ENCODE measurements at places on chromosomes 11 and 22.
A peak's percentile ranks its signal among the peaks of the same experiment; 100 is the strongest.

DNA sequence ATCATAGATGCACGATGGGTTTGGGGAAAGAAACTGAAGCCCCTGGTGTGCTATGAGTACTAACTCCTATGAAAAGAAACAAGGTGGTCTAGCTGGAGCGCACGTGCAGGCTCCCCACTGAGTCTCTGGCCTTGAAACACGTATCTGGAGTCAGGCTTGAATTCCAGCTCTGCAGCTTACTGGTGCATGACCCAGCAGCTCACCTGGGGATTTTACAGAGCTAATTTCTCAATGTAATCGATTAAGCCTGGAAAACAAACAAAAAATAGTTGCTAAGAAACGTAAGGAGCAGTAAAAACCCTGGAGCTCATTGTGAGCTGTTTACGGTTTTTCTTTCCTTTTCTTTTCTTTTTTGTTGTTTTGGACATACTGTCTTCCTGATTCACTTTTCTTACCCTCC lies 12.3 kb downstream of the KCNJ1 start:
- DNase-seq, result no peak

DNA sequence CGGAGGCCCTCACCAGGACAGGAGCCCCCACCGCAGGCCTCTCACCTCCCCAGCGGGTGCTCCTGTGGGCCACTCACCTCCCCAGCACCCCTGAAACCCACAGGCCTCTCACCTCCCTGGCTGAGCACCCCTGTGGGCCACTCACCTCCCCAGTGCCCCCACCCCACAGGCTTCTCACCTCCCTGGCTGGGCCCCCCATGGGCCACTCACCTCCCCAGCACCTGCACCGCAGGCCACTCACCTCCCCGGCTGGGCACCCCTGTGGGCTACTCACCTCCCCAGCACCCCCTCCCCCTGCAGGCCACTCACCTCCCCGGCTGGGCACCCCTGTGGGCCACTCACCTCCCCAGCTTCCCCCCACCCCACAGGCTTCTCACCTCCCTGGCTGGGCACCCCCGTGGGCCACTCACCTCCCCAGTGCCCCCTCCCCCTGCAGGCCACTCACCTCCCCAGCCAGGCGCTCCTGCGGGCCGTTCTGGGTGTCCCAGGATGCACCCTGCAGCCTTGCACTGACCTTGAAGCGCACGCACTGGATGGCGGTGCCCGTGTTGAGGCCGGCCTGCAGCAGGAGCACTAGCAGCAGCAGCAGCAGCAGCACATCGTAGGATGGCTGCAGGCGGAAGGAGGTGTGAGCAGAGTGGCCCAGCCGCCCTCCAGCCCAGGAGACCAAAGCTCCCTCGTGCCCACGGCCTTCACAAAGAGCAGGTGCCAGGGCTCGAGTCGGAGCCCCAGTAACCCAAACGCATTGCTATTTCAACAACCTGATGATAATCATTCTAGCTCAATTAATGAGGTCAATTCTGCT lies 5.7 kb upstream of the TTLL8 start:
- DNase-seq, result no peak

DNA sequence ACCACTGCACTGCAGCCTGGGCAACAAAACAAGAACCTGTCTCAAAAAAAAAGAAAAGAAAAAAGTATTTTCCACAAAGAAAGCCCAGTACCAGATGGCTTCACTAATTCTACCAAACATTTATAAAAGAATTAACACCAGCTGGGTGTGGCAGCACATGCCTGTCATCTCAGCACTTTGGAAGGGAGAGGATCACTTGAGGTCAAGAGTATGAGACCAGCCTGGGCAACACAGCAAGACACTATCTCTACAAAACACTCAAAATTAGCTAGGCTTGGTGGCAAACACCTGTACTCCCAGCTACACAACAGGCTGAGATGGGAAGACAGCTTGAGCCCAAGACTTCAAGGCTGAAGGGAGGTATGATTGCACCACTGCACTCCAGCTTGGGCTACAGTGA lies 20.1 kb downstream of the RSF1 start:
- DNase-seq, result no peak

DNA sequence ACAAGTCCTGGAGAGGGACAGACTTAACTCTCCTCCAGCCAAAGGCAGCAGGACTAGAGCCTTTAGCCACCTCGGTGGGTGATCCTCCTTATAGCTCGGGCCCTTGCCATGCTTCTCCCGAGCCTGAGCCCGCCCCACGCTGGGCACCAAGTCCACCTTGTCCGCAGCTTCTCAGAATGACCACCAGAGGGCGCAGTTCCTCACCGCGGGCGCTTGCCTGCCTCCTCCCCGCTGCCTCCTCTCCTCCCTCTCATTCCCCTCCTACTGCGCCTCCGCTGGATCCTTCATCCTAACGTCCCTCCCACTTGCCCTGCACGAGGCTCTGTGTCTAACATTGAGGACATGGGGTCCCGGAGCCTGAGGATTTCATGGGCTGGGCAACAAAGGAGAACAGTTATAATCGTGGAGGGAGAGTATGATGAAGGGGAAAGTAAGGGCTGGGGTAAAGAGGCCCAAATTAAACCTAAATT lies 11.3 kb upstream of the MOGAT2 start:
- DNase-seq, result peak; percentile 73

- DNase-seq, result no peak
These were observed 554 bp upstream of the NRIP3 start for GRCh38 chr11:9004183-9004926.

- DNase-seq, result no peak
These were observed 48.3 kb downstream of the RAB30 start for GRCh38 chr11:83023410-83023809.

DNA sequence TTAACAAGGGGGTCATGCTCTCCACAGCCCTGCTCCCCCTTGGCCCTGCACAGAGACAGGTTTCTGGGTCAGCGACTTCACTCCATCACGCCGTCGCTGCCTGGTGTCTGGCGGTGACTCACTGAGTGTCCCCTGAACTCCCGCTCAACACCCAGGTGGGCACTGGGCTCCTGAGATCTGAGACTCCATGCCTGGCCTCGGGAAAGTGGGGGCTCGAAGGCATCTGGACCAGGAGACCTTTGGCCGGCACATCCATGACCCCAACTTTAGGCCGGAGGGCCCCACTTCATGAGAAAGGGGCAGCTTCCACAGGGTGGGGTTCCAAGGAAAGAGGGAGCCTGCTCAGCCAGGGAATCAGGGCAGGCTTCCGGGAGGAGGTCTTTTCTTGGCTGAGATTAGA lies 79.3 kb upstream of the PRR5 start:
- no peak for DNase-seq

GRCh38 chr11:116553482-116553881 lies 219.3 kb downstream of the BUD13 start:
- DNase-seq, result no peak

- DNase-seq, result no peak
These were observed 6.4 kb downstream of the ARL14EP start for GRCh38 chr11:30329150-30329940.

DNA sequence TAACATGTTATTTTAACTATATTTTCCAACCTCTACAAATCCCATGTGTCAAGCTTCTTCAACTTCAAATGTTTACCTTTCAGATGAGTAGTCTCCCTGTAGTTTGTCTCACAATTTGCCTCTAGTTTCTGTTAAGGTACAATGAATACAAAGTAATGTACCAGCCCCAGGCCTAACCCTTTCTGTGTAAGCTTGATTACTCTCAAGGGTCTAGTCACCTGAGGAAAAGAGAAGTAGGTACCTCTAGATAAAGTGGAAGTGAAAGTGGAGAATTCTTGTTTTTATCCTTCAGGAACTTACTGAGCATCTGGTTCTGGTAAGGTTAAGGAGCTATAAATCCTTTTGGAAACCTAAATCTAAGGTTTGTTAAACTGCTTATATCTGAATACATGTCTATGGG lies at the start of gene OR51A7:
Gene OR51A7 (plus strand): TSS at position 300 of the 400 bp plus-strand sequence. CDS start 3,587 bp downstream, outside the sequence.
- no peak for DNase-seq

DNA sequence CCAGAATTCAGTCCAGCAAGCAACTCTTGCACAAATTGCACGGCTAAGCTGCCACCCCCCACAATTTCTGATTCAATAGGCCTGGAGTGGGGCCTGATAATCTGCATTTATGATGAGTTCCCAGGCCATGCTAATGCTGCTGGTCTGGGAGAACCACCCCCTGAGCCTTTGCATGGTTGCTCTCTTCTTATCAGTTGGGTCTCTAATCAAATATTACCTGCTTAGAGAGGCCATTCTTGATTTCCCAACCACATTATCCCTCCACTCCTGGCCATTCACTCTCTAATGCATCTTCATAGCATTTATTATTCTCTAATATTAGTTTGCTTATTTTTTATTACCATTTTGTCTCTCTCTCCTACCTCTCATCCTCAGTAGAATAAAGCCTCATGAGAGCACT lies 99.5 kb downstream of the NAV2 start:
- no peak for DNase-seq

DNA sequence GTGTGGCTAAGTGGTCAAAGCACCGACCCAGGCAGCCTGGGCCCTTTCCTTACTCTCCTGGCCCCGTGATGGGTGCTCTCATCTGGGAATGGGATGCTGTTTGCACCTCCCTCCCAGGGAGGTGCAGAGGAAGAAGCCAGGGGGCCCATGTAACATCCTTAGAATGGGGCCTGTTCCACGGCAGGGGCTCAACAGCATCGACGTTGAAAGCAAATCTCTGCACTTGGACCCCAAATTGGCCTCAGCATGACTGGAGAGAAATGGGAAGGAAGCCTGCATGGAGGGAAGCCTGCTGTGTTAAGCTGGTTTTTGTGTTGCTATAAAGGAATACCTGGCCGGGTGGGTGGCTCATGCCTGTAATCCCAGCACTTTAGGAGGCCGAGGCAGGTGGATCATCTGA lies 1288.4 kb downstream of the TBC1D22A start:
- DNase-seq, result no peak

GRCh38 chr11:64457416-64458010 lies 98.6 kb downstream of the RPS6KA4 start:
- DNase-seq, result no peak

DNA sequence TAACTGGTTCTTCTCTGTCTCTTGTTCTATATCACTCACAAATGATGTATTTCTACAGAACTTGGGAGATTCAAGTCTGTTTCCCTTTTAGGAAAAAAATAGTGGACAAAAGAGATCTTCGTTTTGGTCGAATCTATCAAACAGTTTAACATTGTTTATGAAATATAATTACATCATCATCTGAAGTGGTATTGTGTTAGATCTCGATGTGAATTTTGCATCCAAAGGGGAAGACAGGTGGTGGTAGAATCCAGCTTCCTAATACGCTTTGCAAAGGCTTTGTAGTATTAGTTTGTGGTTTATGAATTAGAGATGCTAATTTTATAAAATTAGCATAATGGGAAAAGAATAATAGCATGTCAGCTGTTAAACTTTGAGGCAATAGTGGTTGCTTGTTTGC lies 3.4 kb downstream of the SIK2 start:
- DNase-seq, result no peak

GRCh38 chr11:61787928-61788491 lies 4.4 kb downstream of the TMEM258 start:
- DNase-seq, result peak; percentile 70

DNA sequence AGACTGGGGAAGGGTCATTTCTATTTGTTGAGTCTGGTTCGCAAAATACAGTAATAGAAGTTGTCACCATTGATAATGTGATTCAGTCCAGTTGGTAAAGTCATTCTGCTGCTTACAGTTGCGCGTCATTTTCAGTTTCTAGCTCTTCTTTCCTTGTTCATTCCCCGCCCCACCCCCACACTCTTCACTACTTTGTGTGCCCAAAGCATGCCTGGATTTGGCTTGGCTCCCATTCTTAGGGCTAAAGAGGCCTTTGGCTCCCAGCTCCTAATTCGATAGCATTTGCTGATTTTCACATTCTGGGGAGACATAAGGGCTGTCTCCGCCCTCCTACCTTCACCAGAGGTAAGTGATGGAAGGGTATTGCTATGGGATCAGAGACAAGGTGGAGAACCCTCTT lies 43.0 kb downstream of the CECR2 start:
- DNase-seq, result no peak

DNA sequence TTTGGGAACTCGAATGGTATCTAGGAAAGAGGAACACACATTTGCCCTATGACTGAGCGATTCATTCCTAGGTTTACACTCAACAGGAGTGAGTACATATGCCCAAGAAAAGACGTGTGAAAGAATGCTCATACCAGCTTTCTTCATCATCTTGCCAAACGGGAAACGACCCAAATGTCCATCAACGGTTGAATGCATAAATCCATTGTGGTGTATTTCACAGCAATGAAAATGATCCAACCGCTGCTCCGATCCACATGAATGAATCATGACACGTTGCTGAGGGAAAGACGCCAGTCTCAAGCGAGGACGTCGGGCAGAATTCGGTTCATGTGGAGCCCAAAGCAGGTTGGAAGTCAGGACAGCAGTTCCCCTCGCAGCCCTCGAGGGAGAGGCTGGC lies 71.5 kb downstream of the CYTH4 start:
- peak; percentile 97 for DNase-seq

GRCh38 chr11:22599458-22599857 lies 26.2 kb downstream of the FANCF start:
- no peak for DNase-seq

DNA sequence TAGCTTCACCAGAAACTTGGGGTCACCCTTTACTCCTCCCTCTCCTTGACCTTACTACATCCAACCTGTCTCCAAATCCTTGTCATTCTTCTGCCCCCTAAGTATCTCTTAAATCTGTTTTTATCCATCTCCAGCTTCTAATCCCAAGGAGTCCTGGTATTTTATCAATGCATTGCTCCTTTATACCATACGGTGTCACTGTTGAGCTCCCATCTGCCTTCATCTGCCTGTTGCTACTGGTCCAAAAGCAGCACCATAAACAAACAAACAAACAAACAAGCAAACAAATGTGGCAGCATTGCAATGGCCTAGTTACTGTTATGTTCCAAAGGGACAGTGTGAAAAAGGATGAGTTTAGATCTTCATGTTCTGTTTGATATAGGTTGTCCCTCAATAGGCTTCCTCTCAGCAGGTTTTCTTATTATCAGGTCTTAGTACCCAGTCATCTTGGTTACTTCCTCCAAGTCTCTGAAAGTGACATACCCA lies 34.2 kb downstream of the DNHD1 start:
- peak; percentile 48 for DNase-seq

GRCh38 chr11:69444381-69445130 lies 36.9 kb upstream of the LINC01488 start:
- no peak for DNase-seq

GRCh38 chr11:34638897-34639296 lies 18.0 kb downstream of the EHF start:
- no peak for DNase-seq
